NCI-H69 (cell line): ENCODE measurements at places on chromosomes 7 and 10.
A peak's percentile ranks its signal among the peaks of the same experiment; 100 is the strongest.

DNA sequence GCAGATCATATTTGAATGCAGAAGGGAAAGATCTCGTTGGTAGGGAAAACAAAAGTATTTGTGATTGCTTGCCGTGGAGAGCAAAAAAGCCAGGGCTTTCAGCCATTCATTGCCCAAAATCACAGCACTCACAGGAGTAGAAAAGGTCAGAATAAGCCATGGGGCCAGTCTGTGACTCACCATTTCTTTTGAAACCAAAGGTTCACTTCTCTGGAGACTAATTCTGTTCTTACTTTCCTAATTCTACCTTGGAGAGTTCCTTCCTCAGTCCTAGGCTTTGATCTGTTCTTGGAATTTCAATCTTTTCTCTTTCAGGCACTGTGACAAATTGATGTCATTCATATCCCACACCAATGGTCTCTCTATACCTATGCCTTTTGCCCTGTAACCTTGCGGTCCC lies 54.1 kb upstream of the FAM180A start:
- DNase-seq, result no peak

DNA sequence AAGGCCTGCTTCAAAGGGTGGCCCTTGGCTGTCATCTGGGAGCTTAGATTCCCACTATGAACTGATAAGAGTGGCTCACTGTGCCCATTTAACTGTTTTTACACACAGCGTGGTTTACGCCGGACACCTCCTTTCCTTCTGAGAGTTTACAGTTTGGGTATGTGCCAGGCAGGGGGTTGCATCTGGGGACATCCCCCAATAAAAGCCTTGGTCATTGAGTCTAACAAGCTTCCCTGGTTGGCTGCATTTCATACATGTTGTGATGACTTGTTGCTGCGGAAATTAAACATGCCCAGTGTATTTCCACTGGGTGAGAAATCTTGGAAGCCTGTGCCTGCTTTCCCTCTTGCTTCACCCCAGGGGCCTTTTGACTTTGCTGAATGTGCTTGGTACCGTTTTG lies 264.1 kb upstream of the NPY start:
- no peak for DNase-seq

- DNase-seq, result no peak
These were observed 186.2 kb upstream of the INHBA start for GRCh38 chr7:41889040-41889439.

- no peak for DNase-seq
These were observed 92.8 kb upstream of the FAM133B start for GRCh38 chr7:92682903-92683539.

- DNase-seq, result no peak
These were observed 258.0 kb upstream of the PRKCQ start for GRCh38 chr10:6838118-6838517.

DNA sequence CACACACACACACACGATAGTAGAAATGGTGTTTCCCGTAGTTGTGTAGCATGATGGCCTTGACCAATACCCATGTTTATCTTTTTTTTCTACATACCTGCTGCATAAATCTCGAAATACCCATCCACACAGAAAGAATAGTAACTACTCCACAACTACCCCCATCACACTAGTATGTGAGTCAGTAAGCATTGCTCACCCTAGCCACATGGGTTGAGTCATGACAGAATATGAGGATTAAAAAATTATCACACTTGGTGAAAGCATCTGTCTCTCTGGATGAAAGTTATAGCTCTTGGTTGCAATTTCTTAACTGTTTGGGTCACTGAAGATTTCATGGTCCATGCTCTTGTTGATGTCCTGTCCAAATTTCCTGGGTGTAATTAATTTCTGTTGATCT lies 103.4 kb upstream of the MDFIC start:
- DNase-seq, result no peak

DNA sequence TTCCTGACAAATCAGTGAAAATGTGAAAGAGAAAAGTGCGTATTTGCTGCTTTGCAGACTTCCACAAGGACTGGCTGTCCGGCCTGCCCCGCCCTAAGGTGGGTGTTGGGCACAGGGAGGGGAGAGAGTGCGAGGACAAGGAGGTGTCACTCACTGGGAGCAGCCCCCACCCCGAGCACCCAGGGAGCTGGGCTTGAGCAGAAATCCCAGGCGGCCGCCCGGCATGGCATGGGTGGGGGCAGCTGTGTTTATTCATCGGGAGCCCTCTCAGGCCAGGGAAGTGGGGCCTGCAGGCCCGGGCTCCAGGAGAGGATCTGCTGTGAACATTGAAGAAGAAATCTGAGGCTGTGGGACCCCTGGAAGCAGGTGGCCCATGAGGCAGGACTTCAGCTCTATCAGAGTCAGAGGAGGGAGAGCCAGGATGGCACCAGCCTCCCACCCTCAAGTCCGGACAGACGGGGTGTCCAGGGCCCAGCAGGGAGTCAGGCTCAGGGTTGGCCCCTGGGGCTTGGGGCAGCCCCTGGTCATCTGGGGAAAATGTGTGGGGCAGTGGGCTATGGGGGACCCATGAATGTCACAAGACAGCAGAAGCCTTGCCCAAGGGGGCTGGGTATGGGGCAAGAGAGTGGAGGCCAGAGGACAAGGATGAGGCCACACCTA lies 164.4 kb upstream of the PPP2R2D start:
- no peak for DNase-seq

DNA sequence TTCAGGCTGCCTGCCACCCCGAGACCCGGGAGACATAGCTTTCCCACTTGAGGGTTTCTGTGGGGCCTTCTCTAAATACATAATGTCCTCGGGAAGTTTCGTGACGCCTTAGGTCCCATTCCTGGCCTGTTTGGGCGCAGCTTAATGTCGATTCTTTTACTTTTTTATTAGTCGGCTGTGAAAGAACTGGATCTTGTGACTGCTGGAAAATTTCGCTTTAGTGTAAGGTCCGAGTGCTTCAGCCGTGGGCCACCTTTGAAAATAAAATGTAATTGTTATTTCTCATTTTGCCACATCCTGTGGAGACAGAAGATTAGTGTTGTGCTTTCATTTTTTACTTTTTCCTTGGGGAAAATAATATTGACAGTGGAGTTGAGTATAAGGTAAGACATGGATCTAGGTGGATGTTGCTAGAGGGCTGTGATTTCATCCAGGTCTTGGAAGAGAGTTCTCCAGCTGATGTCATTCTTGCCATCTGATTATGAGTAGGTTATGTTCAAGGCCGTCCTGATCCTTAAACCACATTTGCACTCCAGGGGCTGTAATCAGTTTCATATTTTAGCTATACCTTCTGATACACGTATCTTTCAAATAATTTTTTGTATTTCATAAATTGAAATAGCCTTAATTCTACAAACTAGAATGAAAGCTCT lies 830 bp downstream of the RAB18 start:
- DNase-seq, result peak; percentile 16

GRCh38 chr7:24291271-24291670 lies 7.3 kb downstream of the NPY start:
- DNase-seq, result no peak

DNA sequence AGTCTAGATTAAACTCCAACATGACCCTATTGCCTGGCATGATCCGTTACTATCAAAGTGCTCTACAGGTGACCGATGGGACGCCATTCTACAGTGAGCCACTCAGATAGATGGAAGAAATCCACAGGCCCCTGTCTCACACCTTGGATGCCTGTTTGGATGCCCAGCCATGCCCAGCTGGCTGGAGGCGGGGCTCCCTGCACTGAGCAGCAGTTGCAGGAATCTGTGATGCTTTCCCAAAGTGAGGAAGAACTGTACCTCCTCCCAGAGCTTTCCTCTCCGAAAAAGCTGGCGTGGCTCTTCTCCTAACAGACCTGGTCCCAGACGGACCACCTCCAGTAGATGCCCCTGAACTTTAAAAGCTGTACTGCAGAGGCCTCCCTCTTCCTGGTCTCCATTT lies 253.3 kb downstream of the ELMO1 start:
- DNase-seq, result no peak

GRCh38 chr10:93757136-93757535 lies 600 bp upstream of the LGI1 start:
- peak; percentile 54 for DNase-seq

- peak; percentile 69 for DNase-seq
These were observed 1.1 kb downstream of the RADIL start for GRCh38 chr7:4882169-4883032.

DNA sequence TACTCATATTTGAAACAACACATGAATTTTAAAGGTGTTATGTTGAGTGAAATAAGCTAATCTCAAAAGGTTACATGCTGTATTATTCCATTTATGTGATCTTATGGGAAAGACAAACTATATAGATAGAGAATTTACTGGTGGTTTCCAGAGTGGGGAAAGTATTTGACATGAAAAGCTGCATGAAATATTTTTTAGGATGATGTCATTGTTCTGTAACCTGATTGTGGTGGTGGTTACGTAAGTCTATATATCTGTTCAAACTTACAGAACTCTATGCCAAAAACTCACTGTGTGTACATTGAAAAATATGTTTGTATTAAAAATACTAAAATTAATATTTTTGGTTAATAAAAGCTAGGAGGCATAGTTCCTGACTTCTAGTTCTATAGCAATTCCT lies 453.0 kb downstream of the SORCS3 start:
- no peak for DNase-seq

- peak; percentile 65 for DNase-seq
These were observed 382 bp upstream of the MBLAC1 start for GRCh38 chr7:100126239-100126930.

DNA sequence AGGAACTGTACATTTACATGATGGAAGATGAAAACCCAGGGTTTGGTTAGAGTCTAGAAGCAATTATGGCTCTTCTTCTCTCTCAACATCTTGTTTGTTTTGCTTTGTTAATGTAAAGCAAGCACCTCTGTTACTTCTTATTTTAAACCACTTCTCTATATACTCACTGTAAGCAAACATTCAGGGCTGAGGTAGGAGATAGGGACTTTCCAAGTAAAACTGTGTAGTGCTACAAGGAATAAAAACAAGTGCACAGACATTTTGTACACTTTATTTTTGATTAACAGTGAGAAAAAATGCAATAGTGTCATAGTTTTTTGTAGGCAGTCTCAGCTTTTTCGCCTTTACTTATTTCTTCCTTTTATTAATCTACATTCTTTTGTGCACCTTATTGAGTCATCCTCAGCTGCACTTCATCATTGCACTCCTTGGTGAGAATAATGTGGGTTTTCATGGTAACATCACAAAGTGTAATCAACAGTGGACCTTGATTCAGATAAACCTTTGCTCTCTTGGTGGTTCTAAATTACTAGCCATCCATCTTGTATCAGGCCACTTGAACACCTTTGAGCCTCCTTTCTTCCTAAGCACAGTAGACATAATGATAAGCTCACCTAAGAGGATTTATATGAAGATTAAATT lies 52.9 kb downstream of the ELMO1 start:
- no peak for DNase-seq

- DNase-seq, result no peak
These were observed 193.8 kb upstream of the WDR11 start for GRCh38 chr10:120657371-120657770.

GRCh38 chr7:110891197-110891596 lies 199.7 kb upstream of the LRRN3 start:
- DNase-seq, result no peak

GRCh38 chr10:10198363-10198762 lies 819.3 kb upstream of the CELF2 start:
- no peak for DNase-seq

DNA sequence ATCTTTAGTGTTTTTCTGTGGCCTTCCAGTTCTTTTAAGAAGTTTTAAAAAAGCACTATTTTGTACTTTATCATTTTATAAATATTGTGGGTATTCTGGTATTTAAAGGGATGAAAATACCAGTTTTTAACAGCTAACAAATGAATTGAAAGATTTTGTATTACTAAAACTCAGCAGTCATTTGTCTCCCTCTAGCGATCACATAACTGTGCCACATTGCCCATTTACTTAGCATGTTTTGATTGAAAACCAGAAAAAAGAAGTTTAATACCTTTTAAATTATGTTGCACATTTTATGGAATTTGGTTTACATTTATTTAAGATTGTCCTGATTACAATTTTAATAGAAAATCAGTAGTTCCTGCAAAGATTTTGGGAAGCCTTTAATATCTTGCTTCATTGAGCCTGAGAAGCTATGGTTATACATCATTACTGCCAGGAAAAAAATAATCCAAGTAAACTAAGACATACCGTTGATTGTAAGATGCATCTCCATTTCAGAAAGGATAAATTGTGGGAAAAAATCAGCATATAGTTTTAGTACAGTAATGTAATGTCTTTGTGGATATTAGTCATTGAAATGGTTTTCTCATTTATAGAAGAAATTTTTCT lies 34.9 kb downstream of the TAX1BP1 start:
- no peak for DNase-seq

- no peak for DNase-seq
These were observed 4.5 kb downstream of the AKR1E2 start for GRCh38 chr10:4830551-4830950.

- DNase-seq, result peak; percentile 88
These were observed 1.1 kb upstream of the GTF2I start for GRCh38 chr7:74656441-74656836.

- DNase-seq, result peak; percentile 95
These were observed 29.7 kb downstream of the IMMP2L start for GRCh38 chr7:111532625-111533024.

- DNase-seq, result peak; percentile 1
These were observed 25.6 kb downstream of the CDC123 start for GRCh38 chr10:12221323-12222298.

DNA sequence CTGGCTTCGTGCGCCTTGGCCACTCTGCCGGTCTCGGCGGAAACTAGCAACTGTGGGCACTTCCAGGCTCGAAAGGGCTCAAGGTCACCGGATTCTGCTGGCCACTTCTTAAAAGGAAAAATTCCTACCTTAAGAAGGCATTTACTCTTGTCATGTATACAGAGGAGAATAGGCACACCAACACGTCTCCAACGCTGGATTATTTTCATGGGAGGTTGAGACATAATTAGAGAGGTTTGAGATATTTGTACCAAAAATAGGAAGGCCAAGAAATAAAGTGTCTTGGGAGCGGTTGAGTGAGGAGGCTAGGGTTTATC lies 4.5 kb upstream of the CYP26A1 start:
- DNase-seq, result no peak

DNA sequence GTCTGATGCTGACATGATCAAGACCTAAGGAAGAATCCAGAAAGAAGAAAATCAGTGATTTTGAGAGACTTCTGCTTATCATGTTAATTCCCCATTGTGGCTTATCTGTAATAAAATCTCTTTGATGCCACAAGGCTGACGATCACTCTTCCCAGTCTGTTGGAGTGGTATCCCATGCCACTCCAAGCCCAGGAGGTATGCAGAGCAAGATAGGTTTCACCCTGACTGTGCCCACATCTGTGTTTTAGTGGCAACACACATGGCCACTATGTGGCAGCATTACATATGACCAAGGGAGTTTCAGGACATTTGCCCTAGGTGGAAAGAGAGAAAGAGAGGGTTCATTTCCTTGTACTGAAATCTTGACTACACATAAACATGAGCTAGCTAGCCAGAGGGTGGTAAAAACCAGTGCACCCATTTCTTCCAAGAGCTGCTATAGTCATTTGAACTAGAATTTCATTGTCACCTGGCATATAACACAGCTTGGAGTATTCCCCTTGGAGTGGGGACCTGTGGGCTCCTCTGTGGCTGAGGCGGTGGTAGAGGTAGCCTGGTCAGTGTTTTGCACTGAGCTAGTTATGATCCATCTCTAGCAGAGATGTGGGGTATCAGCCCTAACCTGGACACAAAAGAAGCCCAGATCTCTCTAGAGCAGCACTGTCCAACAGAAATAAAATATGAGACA lies 20.8 kb downstream of the LAMB4 start:
- peak; percentile 80 for DNase-seq
